ENCODE measurements at places on chromosomes 2 and 18.

GRCh38 chr2:106158871-106159270 is 35.2 kb downstream of the UXS1 start:
- no peak for DNase-seq

DNA sequence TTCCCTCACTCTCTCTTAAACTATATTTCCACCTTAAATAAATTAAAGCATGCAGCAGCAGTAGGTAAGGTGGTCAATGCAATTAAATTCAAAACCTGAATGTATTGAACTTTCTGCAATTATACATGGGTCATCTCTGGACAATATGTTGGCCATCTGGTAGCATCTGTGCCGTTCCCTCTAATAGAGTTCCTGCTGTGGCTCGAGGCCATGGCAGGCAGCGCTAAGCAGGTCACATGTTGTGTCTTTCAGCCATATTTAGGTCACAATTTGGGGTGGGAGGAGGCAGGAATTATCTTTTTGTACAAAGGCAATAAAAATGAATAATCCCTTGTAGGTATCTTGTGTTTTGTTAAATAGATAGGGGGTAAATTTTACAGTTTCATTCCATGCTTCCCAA is 676.2 kb downstream of the ZEB2 start:
- no peak for DNase-seq

GRCh38 chr2:185567940-185568339 is 170.7 kb upstream of the FSIP2 start:
- no peak for DNase-seq

DNA sequence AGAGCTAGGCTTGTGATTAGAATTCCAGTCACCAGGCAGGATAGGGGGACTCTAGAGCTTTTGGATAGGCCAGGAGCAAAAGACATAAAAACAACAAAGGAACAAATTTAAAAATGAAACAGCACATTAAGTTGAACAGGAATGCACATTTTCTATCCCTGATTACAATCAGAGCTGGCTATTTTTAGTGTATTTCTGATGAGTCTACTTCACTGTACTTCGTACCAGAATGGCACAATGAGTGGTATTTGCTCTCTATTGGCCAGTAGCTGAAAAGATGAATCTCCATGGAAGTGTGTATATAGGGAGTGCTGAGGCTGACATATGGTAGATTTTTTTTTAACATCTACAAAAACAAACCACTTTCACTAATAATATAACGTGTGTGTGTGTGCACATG is 34.2 kb upstream of the LRRTM1 start:
- no peak for DNase-seq

GRCh38 chr18:27969206-27969605 is 207.7 kb downstream of the CDH2 start:
- no peak for DNase-seq

DNA sequence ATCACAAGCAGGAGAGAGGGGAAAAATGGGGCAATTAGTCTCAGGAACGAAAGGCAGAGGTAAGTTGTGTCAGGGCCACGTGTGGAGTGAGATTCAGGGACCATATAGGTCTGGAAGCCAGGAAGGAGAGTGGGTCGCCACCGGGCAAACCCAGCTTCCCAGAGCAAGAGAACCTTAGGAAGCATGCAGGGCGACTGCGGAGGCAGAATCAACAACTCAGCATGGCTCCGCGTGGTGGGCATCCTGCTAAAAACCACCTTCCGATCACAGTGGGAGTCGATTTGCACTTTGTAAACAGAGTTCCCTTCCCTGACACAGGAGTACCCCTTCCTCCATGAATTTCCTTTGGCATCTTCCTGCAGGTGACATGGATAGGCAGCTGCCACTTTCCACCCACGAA is 114.6 kb downstream of the TTC32 start:
- no peak for DNase-seq

DNA sequence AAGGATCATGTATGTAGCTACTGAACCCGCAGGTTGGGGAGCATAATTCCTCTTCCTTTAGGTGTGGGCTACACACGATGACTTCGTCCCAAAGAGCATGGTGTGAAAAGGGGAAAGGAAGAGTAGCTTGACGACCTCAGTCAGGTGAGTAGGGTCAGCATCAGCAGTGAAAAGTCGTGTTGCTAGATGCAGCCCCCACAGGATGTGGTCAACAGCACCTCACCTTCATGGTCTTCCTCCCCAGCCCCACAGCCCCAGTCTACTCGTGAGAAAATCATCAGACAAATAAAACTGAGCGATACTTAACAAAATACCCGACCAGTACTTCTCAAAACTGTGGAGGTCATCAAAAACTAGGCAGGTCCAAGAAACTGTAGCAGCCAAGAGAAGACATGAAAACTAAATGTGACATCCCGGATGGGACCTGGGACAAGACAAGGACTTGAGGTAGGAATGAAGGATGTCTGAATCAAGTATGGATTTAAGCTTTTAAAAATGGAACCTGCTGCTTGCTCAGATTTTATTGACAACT is 77.5 kb upstream of the NFATC1 start:
- no peak for DNase-seq

DNA sequence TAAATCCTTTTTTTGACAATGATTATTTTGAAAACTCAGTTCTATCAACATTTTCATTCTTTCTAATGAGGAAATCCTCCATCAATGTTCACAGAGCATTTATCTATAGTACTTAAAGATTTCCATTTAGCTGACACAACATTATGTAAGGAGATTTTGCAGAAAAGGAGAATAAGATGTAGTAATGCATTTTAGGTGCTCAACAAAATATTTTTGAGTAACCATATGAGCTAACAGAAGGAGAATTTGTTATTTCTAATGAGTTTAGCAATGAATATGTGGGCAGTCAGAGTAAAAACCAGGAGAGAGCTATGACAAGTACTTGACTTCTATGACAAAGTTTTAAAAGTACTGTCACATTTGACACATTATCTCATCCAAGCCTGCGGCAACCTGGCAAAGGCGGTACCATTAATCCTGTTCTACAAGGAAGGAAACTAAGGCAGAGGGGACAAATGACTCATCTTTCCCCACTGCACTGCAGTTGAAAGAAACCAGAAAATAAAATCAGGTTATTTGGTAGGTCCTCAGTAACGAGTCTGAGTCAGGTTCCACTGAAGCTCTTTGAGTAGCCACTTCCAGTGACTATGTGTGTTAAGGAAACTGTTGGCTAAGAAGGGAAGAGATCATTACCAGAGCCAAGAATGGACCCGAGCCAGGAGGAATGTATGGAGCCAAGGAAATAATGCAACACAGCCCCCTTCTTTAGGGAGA is 134.1 kb upstream of the ITGB6 start:
- DNase-seq, result no peak

DNA sequence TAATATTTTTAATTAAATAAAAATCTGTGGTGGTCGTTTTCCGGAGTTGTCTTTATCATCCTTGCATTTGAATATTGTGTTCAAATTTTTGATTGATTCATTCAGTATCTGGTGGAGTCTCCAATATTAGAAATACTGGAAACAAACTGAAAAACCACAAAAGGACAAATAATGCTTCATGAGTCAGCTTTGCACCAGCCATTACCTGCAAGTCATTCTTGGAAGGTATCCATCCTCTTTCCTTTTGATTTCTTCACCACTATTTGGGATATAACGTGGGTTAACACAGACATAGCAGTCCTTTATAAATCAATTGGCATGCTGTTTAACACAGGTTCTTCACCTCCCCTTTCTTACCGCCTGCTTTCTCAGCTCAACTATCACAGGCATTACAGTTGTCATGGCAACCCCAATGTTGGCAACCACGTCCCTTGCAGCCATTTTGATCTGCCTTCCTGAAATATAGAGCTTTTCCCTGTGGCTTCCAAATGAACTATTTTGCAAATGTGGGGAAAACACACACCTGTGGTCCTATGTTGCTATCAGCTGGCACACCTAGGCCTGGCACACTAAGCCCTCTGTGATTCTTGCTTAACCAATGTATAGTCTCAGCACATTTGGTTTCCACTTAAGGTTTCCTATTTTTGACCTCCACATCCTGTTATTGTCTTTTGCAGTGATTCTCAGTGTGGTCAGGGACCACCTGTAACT is 6.5 kb downstream of the CTLA4 start:
- DNase-seq, result no peak

DNA sequence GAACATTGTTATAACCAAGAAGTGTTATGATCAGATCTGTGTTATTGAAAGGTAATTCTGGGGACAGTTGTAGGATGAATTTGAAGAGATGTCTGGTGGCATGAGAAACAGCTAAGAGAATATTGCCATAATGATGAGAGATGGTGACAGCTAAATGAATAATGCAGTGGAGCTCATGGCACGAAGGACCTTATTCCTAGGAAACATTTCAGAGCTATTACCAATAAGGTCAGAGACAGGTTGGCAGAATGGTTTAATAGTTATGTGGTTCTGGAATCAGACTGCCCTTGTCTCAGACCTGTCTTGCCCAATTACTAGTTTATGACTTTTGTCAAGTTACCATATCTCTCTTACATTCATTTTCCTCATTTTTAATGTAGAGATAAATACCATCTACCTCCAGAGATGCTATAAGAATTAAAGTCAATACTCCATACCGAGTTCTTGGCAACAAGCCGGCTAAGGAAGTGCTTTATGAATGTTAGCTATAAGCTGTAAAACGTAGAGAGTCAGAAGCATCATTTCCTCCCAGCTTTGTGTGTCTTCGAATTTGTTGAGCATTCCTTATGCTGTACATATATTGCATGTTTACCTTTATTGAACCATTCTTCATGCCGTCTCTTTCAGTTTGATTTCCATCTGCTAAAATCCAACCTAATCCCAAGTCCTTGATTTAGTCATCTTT is 73.6 kb upstream of the COL5A2 start:
- DNase-seq, result no peak

DNA sequence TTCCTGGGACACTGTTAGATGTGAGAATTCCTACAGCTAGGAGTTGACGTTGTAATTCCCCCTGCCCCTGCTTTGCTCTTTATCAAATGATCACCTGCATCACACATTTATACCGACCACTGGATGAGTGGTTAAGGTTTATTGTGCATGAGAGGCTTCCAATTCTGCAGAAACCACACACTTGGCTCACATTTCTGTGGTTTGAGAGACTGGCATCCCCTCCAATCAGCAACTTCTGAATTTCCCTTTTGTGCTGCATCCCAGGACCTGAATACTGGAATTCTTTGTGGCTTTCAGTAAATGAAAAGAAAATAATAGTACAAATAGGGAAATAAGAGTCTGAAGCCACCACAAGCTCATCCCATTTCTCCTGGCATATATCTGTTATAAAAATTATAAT is 628.7 kb upstream of the PIK3C3 start:
- no peak for DNase-seq

- DNase-seq, result no peak
These were observed 131.4 kb upstream of the BOD1L2 start for GRCh38 chr18:57015451-57015850.
